GM23248 (cell line): ENCODE measurements at places on chromosomes 3 and 15. TPM values are rescaled to one million over a fixed set of nuclear protein-coding genes. Genes with fewer than 3 reads are reported as not detected.

Gene APBA2
- 0.23 and 0.46 TPM in 2 replicates for polyA plus RNA-seq

Gene RIOX2
- 34.0 and 36.4 TPM in 2 replicates for polyA plus RNA-seq

Gene CCR8
- polyA plus RNA-seq, result not detected in 2 replicates

DNA sequence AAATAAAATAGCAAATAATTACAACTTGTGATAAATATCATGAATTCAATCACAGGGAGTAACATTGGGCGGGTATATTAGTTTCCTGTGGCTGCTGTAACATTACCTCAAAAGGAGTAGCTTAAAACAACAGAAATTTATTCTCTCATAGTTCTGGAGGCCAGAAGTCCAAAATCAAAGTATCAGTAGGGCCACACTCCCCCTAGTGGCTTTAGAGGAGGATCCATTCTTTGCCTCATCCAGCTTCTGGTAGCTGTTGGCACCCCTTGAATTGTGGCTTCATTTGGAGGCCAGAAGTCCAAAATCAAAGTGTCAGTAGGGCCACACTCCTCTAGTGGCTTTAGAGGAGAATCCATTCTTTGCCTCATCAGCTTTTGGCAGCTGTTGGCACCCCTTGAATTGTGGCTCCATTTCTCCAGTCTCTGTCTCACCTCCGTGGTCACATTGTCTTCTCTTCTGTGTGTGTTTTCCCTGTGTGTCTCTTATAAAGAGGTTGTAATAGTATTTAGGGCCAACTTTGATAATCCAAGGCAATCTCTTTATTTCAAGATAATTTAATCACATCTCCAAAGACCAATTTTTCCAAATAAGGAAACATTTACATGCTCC is 3.1 kb upstream of the CFAP20DC start:
- no peak overlapping the region for H3K4me3 ChIP-seq
- H3K27ac ChIP-seq, result no peak overlapping the region
- H3K36me3 ChIP-seq, result no peaks in the 10 kb centered on the region
- DNase-seq, result peak; percentile 75
- no peaks in the 10 kb centered on the region for H3K4me1 ChIP-seq
- no peaks in the 10 kb centered on the region for H3K27me3 ChIP-seq

GRCh38 chr3:33041909-33042308 is 55.0 kb downstream of the GLB1 start:
- no peaks in the 10 kb centered on the region for H3K27me3 ChIP-seq
- no peaks in the 10 kb centered on the region for H3K4me1 ChIP-seq
- no peak overlapping the region for H3K27ac ChIP-seq
- peaks cover 20% of the 10 kb centered on the region; the same call in 1 of the 2 replicates for H3K36me3 ChIP-seq
- no peak for DNase-seq
- H3K4me3 ChIP-seq, result no peak overlapping the region

DNA sequence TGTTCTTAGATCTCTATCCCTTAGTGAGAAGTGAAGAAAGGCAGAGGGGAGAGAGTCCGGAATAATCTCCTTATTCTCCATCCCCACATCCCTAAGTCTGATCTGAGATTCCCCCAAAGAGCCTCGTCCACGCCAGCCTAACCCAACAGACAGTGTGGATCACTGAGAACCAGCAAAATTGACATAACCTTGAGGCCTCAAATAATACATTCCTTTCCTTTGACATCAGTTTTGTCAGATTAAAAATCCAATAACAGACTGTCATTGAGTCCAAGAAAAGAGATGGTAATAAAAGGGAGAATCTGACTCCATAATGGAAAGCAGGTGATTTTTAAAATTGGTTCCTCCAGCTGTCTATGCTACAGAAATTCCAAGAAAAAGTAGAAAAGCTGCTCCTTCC is 7.7 kb upstream of the SIAH2 start:
- peaks cover 7% of the 10 kb centered on the region for H3K4me1 ChIP-seq
- H3K27ac ChIP-seq, result no peak overlapping the region

GRCh38 chr3:128359846-128360642 is 106.6 kb downstream of the DNAJB8 start:
- no peak overlapping the region for H3K27ac ChIP-seq
- no peak for DNase-seq
- H3K4me1 ChIP-seq, result no peaks in the 10 kb centered on the region
- H3K27me3 ChIP-seq, result no peaks in the 10 kb centered on the region
- no peak overlapping the region for H3K4me3 ChIP-seq
- no peaks in the 10 kb centered on the region for H3K36me3 ChIP-seq

GRCh38 chr15:98324341-98324970 is 323.9 kb upstream of the IGF1R start:
- no peaks in the 10 kb centered on the region for H3K27me3 ChIP-seq
- H3K4me1 ChIP-seq, result no peaks in the 10 kb centered on the region

GRCh38 chr15:67762610-67763368 is 62.5 kb upstream of the SKOR1 start:
- peak; percentile 76 for DNase-seq
- H3K27ac ChIP-seq, result peak overlapping the region; percentile 10; the same call in 1 of the 2 replicates
- H3K4me3 ChIP-seq, result no peak overlapping the region
- H3K36me3 ChIP-seq, result no peaks in the 10 kb centered on the region
- H3K27me3 ChIP-seq, result no peaks in the 10 kb centered on the region

DNA sequence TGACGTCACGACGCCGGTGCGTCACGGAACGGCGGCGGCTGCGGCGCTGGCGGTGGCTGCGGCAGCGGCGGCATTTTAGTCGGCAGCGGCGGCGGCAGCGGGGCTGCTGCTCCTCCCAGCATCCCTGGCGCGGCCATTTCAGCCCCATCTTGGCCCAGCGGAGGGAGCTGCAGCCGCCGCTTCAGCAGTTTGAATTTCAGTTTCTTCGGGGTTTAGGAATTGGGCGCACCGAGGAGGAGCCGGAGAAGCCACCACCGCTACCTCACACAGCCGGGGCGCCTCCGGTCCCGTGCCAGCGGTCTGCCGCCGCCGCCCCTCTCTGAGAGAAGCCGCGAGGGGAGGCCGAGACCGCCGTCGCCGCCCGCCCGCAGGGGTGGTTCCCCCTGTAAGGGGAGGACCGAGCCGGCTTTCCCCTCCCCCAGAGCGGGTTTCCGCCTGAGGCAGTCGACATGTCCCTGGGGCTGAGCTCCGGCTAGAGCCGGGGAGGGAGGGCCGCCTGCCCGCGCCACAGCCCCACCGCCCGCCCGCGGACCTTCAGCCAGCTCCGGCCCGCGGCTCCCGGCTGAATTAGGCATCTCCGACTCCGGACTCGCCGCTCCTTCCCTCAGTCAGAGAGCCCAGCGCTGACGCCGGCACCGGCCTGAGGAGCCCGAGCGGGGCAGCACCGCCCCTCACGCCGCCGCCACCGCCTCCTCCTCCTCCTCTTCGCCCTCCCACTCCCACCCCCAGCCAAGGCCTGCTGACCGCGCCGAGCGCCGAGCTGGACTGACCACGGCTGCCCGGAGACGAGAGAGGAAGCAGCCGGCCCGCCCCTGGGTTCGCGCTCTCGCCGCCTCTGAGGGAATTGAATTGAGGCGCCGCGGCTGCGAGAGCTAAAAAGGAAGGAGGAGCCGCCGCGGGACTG is at the start of gene TSC22D2:
Gene TSC22D2, plus strand, starts transcription at position 78 of the 904 bp plus-strand sequence. CDS start 1,053 bp downstream, outside the sequence.
- H3K4me3 ChIP-seq, result peak within 1 kb of the TSS; percentile 81
- peak within 1 kb of the TSS; percentile 99 for H3K27ac ChIP-seq
- peaks cover 18% of the 10 kb centered on the region for H3K4me1 ChIP-seq
- DNase-seq, result peak; percentile 98
- H3K36me3 ChIP-seq, result peaks cover 19% of the 10 kb centered on the region

DNA sequence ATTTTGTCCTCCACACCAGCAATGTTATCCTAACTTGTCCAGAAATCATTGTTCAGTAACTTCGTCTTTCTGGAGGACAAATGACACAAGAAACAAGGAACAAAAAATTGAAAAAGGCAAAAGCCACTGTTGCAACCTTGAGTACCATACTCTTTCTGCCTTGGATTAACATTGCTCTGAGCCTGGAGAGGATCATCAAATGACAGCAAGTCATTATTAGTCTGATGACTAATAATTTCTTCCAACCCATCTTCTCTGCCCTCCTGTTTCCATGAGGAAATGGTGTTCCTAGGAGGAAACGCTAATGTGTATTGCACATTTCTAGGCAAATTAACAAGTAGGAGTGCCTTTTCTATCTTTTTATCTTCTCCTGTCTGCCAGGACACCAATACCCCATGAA is 153.9 kb downstream of the PCCB start:
- 0 out of 2 replicates have a peak, but pooled peaks cover 6% of the 10 kb centered on the region for H3K36me3 ChIP-seq
- H3K4me1 ChIP-seq, result no peaks in the 10 kb centered on the region
- peak; percentile 7 for DNase-seq
- no peaks in the 10 kb centered on the region for H3K27me3 ChIP-seq
- no peak overlapping the region for H3K4me3 ChIP-seq
- H3K27ac ChIP-seq, result no peak overlapping the region
